ENCODE measurements at places on chromosomes 11 and 22.
A peak's percentile ranks its signal among the peaks of the same experiment; 100 is the strongest.

DNA sequence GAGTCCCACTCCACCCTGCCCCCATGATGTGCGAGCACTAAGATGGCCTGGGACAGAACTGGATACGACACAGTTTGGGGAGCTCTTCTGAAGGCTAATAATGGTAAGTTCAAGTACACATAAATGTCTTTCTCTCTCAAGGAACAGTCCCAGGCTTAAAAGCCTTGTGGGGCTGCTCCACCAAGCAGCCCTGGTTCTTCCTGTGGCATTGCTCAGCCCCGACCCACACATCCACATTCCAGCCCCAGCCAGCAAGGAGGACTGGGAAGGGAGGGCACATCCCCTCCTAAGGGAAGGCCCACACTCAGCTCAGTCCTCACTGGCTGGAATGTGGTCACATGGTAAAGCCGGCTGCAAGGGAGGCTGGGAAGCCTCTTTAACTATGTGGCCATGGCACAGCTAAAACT is 13.3 kb upstream of the MB start:
- DNase-seq: peak; percentile 81

DNA sequence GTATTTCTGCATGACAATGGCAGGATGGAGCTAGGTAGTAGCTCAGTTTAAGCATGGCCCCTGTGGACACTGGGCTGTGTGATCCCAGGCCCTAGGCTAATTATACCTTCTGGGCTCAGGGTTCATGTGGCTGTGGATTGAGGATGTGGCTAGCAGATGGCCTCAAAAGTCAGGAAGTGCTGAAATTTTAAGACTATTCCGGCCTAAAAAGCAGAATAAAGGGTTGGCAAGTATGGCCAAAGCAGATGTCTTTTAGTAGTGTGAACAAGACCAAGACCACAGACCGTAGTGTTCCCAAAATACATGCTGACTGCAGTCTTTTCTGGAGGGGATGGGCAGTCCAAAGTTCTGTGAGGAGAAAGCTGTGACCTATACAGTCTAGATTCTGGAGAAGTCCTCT is 115.7 kb upstream of the RAG2 start:
- DNase-seq: no peak

DNA sequence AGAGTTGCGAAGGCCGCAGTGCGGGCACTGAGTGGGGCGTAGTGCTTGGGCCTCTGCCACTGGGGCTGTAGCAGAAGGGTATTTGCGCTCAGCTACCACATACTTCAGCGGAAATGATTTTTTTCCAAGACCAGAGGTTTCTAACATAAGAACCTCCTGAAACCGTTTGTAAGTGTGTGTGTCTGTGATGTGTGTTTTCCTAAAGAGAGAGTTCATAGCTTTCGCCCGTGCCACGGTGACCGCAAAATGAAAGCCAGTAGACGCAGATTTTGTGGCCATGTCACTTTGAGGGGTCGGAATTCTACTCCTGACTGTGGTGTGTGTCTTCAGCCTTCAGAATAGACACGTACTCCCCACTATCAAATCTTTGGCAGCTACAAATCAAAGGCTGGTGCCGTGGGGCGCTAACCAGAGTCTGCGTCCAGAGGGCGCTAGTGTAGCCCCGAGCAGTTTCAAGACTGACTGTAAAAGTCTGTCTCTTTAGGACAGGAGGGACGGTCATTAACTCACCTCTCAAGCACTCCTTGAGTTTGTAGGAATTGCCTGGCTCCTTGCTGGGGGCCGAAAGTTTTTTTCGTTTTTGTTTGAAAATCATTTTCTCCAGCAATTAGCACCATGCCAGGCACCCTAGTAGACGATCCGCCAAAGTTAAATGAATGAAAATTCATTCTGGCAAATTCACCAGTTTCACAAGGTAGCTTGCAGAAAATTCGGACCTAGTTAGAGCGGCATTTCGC is 2.5 kb upstream of the CALCA start:
- DNase-seq: no peak

DNA sequence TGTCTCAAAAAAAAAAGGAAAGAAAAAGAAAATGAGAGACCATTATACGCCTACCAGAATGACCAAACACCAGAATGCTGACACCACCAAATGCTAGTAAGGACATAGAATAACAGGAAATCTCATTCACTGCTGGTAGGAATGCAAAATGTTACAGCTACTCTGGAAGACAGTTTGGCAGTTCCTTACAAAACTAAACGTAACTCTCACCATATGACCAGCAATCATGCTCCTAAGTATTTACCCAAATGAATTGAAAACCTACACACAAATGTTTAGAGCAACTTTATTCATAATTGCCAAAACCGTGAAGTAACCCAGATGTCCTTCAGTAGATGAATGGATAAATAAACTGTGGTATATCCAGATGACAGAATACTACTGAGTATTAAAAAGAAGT is 7.2 kb downstream of the CHKA start:
- DNase-seq: no peak

- DNase-seq: no peak
Measured at GRCh38 chr11:19701421-19701820, 11.2 kb upstream of the NAV2 start.

DNA sequence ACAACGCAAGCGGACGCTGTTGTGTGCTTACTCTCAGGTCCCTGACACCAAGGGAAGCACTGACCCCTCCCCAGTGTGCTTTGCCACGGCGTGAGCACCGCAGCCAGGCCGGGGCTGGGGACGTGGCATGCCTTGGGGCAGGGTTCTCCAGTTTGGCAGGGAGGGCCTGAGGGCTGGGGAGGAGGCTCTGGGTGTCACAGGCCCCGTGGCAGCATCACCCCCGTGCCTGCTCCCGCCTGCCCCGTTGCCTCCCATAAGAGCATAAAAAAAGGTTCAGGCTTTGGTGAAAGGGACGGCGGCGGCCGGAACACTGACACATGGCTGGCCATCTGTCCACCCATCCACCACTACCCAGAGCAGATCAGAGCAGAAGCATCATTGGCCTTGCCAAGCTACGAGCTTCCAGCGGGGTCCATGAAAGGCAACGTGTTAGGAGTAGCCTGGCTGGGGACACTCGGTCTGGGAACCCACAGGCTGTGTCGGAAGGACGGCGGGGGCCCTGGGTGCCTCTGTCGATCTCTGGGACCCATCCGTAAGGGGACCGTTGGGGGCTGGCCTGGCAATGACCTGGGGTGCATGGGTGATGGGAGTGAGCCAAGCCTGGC is 183.0 kb downstream of the IGLL1 start:
- DNase-seq: no peak

DNA sequence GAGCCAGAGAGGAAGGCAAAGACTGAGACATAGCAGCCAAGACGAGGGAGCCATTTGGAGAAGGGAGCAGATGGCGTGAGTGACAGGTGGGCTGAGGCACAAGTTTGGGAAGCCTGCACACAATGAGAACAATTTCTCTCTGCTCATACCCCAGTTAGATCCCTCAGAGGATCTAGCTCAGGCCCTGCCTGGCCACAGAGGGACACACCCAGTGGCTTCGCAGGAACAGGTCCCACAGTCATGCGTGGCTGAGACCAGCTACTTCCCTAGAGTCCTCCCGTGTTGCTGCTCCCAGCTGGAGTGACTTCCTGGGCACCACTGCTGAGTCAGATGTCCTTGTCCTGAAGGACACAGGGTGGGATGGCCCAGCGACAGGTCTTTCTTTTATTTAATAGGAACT is 33.4 kb upstream of the LYVE1 start:
- DNase-seq: no peak

Data from fibroblast of skin of right quadriceps (primary cell).